Hair follicle dermal papilla cell (primary cell): ENCODE measurements at places on chromosomes 3 and 15. TPM values are rescaled to one million over a fixed set of nuclear protein-coding genes. Genes with fewer than 3 reads are reported as not detected.

Gene CHAC1
- total RNA-seq, result 12.0 and 12.3 TPM in 2 replicates

Gene PRSS50
- total RNA-seq, result not detected in 2 replicates

Gene C2CD4B
- not detected in 2 replicates for total RNA-seq

Gene NOX5
- total RNA-seq, result 0.49 and 0.65 TPM in 2 replicates

Gene HIGD2B
- total RNA-seq, result not detected in 2 replicates

Gene MKRN2OS
- total RNA-seq, result not detected in 2 replicates

Gene ARL6IP5
- 129 and 135 TPM in 2 replicates for total RNA-seq

Gene CCR5
- total RNA-seq, result not detected in 2 replicates

Gene LSAMP
- 0.12 and 0.49 TPM in 2 replicates for total RNA-seq

Gene ZIC1
- total RNA-seq, result 88.3 and 125 TPM in 2 replicates

Gene CLN6
- total RNA-seq, result 16.9 and 20.1 TPM in 2 replicates

Gene GYG1
- total RNA-seq, result 32.5 and 34.2 TPM in 2 replicates

Gene CELSR3
- total RNA-seq, result 1.3 and 1.6 TPM in 2 replicates

Gene TMEM87A
- 59.5 and 70.4 TPM in 2 replicates for total RNA-seq

Gene ZCWPW2
- total RNA-seq, result 0.65 and 0.85 TPM in 2 replicates

Gene SKIL
- 49.4 and 57.4 TPM in 2 replicates for total RNA-seq

Gene CCR3
- not detected in 2 replicates for total RNA-seq

Gene CCR8
- not detected in 2 replicates for total RNA-seq

Gene IGSF11
- not detected in 2 replicates for total RNA-seq

Gene ST6GAL1
- 3.9 and 4.6 TPM in 2 replicates for total RNA-seq

Gene ABI3BP
- total RNA-seq, result 28.9 and 61.1 TPM in 2 replicates

Gene CD200
- 0.12 TPM in 1 of 2 replicates, not detected in the other for total RNA-seq
